ENCODE measurements at places on chromosomes 2 and 18. TPM values are rescaled to one million over a fixed set of nuclear protein-coding genes. Genes with fewer than 3 reads are reported as not detected.

GRCh38 chr18:61628085-61628484 lies 264.7 kb downstream of the RNF152 start:
- no peak for DNase-seq

- no peak for DNase-seq
These were observed 1474.0 kb upstream of the TMEFF2 start for GRCh38 chr2:193668557-193669323.

GRCh38 chr18:43819397-43819796 lies 542.1 kb upstream of the SYT4 start:
- DNase-seq, result no peak

- no peak for DNase-seq
These were observed 456.2 kb downstream of the SPAG16 start for GRCh38 chr2:213740453-213740852.

DNA sequence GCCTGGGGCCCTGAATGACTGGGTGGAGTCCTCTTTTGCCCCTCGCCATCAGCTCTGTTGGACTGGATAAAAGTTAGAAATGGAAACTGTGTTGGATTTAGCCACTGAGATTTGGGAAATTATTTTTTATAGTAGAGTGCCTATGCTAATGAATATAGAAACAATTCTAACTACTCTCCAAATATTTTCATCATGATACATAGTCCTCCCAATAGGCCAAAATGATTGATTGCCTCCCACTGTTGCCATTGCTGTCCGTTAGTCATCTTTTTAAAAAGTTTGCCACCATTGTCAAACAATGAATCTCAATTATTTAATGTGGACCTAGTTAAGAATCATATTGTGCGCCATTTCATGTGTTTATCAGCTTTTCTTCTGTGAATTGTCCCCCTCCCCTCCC lies 417.0 kb downstream of the GALR1 start:
- DNase-seq, result no peak

- DNase-seq, result no peak
These were observed 57.7 kb downstream of the INHBB start for GRCh38 chr2:120403676-120404075.

GRCh38 chr18:51952844-51953243 lies 387.2 kb upstream of the DCC start:
- DNase-seq, result no peak

Gene STK39
- 37.7 TPM for polyA plus RNA-seq

Gene MAP4K3
- polyA plus RNA-seq, result 98.1 TPM

Gene CYRIA
- 3.3 TPM for polyA plus RNA-seq

All from left kidney (tissue), 8 donors.